ENCODE measurements at places on chromosomes 3 and 15.

- no peak for DNase-seq
Measured at GRCh38 chr15:72237029-72237852, 6.3 kb upstream of the PKM start.

DNA sequence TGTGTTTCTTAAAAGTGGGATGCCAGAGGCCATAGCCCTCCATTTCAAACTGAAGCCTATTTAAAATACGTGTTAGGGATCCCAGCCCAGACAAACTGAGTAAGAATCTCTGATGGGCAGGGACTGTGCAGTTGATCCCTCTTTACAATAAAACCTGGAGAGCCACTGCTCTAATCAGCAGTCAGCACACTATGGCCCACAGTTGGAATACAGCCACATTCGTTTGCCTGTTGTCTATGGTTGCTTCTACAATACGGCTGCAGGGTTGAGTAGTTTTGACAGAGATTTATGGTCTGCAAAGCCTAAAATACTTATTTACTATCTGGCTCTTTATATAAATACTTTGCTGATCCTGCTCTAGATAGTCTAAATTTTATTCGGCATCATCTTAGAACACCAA is 32.4 kb downstream of the TJP1 start:
- no peak for DNase-seq

GRCh38 chr15:92294759-92295158 is 98.9 kb upstream of the ST8SIA2 start:
- DNase-seq: no peak

GRCh38 chr15:56767315-56767714 is 34.0 kb upstream of the ZNF280D start:
- DNase-seq: no peak
